Activated T-cell treated with anti-CD3 and anti-CD28 coated beads for 4 hours (primary cell): ENCODE measurements at places on chromosomes 12 and 14.

DNA sequence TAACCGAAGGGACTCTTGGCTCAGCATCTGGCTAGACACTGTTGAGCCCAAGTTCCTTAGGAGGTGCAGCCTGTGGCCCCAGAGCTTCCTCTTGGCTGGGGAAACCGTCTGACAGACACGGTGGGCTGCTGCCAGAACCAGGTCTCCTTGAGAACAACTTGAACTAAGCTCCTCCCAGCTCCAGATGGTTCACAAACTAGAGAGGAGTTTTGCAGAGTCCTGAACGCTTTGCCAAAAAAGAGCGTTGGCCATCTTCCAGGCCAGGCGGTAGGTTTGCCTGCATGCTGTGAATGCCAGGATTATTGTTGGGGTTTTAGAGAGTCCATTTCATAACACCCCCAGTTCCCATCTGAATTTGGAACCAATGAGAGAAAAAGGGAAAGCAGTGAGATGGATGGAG is 399.8 kb downstream of the RGS6 start:
- no peak for DNase-seq

DNA sequence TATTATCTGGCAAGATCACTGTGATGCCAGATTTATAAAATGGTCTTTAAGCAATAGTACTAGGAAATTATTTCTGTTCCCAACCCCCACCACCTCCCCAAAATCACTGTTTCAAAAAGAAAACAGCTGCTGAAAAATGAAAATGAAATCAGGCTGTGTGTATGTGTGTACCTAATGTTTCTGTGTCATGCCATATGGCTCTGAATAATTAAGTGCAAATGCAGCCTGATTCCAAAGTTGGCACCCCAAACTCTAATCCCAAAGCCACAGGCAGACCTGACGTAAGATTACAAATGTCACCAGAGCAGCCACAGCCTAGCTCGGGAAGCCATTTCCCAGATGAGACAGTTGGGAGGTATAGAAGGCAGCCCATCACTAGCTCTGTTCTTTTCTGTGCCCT is 175.5 kb downstream of the MED13L start:
- no peak for DNase-seq

GRCh38 chr12:84912198-84913128 is at the start of gene SLC6A15:
Gene SLC6A15 (minus strand): TSS chr12:84912799. CDS start chr12:84892120, 20,679 bp downstream.
- no peak for DNase-seq

GRCh38 chr14:65038966-65039365 is 52.3 kb downstream of the FNTB start:
- DNase-seq: no peak

DNA sequence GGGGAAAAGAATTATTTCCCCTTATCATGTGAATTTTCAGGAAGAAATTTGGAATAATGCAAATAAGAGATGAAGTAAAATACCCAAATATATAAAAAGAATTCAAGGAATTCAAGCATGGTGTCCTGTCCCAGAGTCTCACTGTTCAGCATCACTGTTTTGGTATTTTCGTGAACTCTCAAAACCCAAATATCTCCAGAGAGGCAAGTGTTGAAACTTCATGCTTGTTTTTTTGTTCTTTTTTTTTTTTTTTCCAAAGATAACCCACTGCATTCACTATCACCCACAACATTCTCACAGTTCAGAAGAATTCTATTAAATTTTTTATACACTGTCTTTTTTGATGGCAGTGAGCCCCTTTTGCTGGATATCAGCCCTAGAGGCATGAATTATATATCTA is 354.9 kb downstream of the DIO2 start:
- no peak for DNase-seq

DNA sequence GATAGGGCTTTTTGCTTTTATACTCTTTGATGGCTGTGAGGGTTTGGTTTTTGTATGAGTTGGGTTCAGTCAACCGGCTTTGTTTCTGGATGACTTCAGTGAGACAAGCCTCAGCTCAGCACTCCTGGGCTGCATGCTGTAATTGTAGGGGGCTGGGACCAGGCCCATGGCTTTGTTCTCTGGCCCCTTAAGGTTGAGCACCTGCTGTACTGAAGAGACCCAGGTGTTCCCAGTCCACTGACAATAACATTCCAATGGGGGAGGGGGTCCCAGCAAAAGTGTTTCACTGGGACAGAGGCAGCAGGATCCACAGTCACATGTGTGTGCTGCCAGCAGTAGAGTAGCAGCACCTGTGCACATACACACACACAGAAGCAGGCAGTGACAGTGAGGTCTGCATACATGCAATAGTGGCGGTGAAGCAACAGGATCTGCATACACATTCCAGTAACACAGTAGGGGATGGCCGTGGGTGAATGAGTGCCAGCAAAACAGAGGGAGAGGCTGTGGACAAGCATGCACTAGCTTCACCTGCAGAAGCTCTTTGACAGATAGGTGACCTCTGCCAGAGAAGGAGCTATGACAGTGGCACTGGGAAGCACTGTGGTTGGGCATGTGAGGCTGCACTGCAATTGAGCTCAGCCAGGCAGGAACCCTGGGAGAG is 240.4 kb downstream of the ASCL1 start:
- DNase-seq: no peak

- no peak for DNase-seq
Observed at GRCh38 chr14:97641827-97642226, 844.6 kb downstream of the VRK1 start.

DNA sequence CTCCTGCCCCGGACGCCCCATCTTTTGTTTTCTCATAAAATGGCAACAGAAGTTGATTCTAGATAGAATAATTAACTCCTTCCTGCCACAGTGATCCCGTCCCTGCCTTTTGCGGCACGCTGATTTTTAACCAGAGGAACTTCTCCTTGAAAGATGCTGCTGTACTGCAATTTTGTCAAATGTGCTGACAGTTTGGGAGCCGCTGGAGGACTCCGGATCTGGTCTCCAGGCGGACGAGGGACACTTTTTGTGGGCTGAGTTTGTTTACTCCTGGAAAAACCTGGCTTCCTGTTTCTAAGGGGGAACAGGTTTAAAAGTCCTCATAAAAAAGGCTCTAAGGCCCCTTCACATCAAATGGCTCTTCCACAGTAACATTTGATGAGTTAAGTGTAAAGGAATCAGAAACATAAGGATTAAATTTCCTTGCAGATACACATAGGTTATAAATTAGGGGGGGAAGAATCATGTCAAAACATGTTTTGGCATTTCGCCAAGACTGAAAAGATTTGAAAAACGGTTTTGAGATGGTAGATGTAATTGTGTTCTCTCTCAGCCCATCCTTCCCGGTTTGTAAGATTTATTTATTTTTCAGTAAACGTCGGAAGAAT is 15.5 kb downstream of the FZD10 start:
- no peak for DNase-seq

DNA sequence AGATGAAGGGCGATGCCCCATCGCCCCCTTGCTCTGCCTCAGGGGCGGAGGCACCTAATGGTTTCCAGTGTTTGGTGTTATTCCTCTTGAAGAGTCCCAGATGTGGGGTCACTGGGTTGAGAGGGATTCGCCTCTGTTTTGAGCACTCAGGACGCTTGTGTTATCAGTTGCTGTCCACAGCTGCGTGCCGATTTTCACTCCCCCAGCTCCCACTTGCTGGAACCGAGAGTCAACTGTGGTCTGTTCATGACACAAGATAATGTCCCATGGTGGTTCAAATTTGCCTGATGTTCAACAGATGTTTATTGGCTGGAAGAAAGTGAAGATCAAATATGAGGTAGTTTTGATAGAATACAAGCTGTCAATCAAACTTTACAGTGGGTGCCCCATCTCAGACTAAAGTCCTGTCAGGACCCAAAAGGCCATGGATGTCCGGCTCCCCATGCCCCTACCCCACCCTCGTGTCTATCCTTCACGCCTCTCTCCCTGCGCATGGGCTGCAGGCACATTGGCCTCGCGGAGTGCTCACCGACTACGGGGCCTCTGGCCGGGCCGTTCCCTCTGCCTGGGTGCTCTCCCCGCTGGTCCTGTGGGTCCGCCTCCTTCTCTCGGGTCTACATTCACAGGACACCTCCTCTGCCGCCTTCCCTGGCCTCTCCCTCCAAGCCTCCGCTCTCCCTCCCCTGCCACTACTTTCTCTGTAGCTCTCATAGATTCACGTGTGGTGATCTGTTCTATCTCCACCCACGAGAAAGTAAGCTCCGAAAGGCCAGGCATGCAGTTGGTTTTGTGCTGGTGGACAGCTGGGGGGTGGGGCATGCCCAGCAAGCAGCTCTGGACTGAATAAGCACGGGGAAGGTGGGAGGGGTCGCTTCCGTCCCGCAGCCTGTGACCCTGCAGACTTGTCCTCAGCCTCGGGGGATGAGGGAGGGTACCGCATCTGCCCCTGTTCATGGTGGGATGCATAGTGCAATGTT is 6.8 kb upstream of the TRAF3 start:
- no peak for DNase-seq

- DNase-seq: no peak
Observed at GRCh38 chr14:65302571-65303189, 109.8 kb upstream of the FUT8 start.

GRCh38 chr12:92155733-92156132 is 10.1 kb upstream of the BTG1 start:
- DNase-seq: no peak

DNA sequence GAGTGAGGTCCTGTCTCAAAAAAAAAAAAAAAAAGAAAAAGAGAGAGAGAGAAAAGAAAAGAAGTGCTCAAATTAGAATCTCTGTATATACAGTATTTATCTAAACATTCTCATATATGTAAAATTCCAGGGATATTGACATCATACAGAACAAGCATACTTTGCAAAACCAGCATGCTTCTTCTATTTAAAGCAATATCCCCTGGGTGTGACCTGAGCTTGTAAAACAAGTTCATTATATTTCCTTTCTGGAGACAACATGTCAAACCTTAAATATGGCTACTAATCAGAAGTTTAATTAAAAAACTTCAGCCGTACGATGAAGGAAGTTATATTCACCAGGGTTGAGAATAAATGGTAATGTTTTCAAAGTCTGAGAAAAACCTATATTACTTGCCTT is 175.8 kb upstream of the HMGA2 start:
- no peak for DNase-seq

DNA sequence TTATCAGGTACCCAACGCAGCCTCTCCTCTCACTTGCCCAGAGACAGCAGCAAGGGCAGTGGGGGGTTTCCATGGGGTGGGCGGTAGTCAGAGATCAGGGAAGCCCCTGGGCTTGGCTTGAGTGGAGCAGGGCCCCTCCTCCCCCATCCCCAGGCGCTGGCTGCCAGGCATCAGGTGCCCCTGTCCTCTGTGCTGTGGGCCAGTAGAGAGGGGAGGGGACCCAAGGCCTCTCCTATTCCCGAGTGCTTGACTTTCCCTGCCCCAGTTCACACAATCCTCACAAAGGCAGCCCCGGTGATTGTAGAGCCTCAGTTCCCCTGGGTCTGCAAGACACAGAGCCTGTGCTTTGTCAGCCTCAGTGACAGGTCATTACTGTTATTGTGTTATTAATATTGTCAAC is 57.7 kb downstream of the MVK start:
- no peak for DNase-seq

DNA sequence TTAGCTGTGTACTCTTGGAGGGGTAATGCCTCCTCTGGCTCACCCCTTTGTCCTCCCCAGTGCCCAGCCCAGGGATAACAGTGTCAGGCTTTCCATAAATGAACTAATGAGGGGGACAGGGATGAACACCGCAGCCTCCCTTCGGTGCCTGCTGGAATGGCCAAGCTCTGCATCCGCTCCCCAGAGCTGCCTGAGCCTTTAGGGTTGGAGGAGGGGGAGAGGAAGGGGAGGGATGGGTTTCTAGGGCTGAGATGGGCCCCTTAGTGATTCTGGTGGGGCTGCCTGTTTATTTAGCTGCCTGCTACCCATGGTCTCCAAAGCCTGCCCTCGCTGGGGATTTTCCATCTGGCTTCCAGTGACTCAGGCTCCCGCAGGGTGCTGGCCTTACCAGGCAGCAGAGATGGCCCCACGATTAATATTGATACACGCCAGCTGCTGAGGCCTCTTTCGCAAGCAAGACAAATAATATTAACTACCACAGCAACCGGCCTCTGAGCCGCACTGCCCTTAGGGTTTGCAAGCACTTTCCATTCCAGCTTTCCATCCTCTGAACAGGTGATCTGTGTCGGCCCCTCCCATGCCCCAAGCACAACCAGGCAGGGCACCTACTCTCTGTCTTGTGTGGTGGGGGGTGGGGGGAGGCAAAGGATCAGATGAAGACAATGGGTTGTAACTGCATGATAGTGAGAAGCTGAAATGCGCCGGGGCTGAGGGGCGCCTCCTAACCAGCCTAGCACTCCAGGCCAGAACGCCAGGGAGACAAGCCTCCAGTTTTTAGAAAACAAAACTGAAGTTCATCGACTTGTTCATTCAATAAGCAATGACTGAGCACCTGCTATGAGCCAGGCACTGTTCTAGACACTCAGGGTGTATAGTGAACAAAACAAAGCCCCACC is 56.7 kb downstream of the C14orf132 start:
- DNase-seq: no peak

GRCh38 chr12:31582155-31582554 is 8.8 kb downstream of the DENND5B start:
- no peak for DNase-seq

DNA sequence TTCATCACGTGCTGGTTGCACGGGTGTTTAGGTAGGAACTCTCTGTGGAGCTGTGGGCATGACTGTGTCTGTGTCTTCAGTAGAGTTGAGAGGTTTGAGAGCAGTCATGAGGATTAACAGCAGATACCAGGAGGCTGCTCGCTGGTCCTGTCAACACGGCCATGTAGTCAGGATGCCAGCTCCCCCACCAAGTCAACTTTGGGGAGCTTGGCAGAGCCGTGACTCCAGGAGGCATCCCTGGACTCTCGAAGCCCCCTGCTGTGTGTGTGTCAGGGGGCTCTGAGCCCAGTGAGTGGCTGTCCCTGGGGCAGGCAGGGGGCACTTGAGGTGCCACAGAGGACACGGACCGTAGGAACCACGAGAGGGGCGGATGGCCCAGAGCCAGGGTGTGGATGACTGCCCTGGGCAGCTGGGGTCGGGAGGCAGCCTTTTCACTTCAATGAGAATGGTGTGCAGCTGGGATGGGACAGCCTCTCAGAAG is 7.2 kb upstream of the GPR132 start:
- no peak for DNase-seq

- no peak for DNase-seq
Observed at GRCh38 chr12:57614178-57614947, 3.1 kb downstream of the ARHGEF25 start.

- no peak for DNase-seq
Observed at GRCh38 chr12:24661657-24662096, 287.2 kb downstream of the BCAT1 start.

DNA sequence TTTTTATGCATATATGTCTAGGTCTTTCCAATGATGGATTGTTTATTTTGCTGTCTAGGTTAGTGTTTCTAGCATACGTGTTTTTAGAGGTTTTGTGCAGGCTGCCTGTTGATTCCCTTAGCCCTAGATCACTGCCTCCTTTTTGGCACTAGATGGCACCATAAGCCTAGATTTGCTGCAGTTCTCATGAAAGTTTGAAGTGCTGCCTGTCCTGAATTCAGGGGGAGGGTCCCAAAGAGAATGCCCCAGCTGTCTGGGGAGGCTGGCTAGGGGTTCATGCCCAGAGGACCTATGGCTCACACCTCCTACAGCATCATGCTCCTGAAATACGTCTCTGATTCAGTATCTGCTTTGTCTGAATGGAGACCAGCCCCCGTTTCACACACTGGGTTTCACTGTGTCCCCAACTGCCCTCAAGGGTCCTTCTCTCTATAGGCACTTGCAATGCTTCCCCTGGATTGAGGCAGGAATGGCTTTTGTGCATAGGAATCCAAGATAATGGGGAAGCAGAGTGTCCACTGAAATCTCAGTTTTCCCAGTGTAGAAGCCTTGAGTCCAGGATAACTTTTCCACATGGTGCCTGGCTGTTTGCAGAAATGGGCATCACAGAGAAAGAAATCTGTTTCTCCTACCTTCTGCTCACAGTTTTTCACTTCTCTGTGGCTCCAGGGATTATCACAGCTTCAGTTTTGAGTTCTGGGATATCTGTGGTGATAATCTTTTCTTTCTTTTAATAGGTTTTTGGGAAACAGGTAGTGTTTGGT is 14.2 kb upstream of the TXNRD1 start:
- DNase-seq: peak; percentile 43
